ENCODE measurements at places on chromosomes 12 and 14. TPM values are rescaled to one million over a fixed set of nuclear protein-coding genes. Genes with fewer than 3 reads are reported as not detected.

Gene IQSEC3
- not detected for total RNA-seq

Gene MMP19
- 4.2 TPM for total RNA-seq

Gene FGF6
- total RNA-seq = not detected

Gene NOC4L
- total RNA-seq = 9.3 TPM

Gene MUCL1
- total RNA-seq = not detected

Gene RHOJ
- total RNA-seq = 0.12 TPM

Gene IGFBP6
- total RNA-seq = 103 TPM

Gene CLEC4D
- not detected for total RNA-seq

Gene BRF1
- 13.7 TPM for total RNA-seq

Gene PABPN1
- total RNA-seq = 45.6 TPM

Gene GPD1
- total RNA-seq = 0.39 TPM

Gene NTS
- not detected for total RNA-seq

Gene CYP46A1
- not detected for total RNA-seq

Gene COL2A1
- total RNA-seq = not detected

Gene SLC6A12
- total RNA-seq = not detected

Gene SERPINA5
- 0.49 TPM for total RNA-seq

Gene PLEKHG3
- total RNA-seq = 1.8 TPM

All from RPMI7951 (cell line).